Stimulated activated CD4-positive, alpha-beta T cell treated with anti-CD3 and anti-CD28 coated beads, Interleukin-4, amount 100 ng/mL, for 48 hours (primary cell): ENCODE measurements at places on chromosomes 2 and 18.

- DNase-seq: no peak
Observed at GRCh38 chr2:34159901-34160300, 560.8 kb upstream of the FAM98A start.

DNA sequence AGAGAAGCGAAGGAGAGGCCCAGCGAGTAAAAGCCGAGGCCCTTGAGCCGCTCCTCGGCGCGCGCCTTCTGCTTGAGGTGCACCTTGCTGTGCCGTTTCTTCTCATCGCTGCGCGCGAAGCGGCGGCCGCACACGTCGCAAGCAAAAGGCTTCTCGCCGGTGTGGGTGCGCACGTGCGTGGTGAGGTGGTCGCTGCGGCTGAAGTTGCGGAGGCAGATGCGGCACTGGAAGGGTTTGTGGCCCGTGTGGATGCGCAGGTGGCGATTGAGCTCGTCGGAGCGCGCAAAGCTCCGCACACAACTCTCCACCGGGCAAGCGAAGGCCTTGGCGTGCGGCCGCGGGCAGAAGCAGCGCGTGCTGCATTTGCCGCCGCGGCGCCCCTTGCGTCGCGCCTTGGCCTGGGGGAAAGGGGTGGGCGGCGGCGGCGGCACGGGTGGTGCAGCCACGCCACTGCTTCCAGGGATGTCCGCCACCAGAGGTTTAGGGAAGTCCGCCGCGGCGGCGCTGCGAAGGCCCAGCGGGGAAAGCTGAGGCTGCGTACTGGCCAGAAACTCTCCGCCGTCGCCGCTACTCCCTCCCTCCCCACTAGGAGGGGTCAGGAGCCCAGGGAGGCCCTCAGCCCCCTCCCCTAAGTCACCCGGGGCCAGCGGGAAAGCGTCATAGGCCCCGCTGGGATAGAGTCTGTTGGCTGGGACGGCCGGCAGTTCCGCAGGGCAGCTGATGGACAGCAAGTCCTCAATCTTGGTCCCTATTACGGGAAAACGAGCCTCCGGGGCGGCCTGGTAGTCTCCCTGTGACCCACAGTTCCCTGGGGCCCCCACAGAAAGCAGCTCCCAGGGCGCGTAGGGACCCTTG, 1.7 kb downstream of the EGR4 start:
- DNase-seq: no peak

DNA sequence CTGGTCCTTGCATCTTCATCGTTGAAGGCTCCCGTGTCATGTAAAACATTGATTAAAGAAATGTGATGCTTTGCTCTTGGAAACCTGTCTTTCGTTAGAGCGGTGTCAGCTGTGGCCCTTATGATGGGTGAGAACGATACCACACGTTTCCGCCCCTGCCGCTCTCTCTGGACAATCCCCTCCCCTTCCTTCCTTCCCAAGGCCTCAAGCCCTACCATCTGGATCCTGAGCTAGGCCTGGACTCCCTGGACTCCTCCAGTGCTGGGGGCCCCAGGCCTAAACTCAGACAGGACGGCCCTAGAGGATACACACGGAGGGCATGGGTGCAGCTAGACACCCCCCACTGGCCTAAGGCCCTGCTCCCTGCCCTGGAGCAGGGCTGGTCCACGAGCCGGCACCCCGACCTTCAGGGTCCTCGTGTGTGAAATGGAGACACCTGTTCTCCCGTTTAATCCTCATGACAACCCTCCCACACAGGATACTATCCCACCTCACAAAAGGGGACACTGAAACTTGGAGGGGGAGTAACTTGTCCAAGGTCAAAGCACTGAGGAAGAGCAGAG, 13.2 kb downstream of the BIN1 start:
- DNase-seq: no peak

DNA sequence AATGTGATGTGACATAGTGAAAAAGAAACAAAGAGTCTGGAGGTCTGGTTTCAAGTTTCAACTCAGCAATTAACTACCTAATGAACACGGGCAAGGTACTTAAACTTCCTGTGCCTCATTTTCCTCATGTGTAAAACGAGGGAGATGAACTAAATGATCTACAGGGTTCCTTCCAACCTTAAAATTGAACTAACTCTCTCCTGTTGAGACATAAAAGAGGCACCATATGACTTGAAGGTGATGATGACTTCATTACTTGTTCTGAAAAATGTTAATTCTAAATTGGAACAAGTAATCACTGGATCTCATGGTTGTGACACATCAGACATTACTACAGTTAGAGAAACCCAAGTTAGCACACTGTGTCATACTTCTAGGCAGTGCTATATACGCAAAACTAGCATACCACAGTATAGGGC, 8.9 kb upstream of the REL start:
- no peak for DNase-seq
